NCI-H748 treated with DMSO at 0.1 percent for 48 hours (cell line): ENCODE measurements at places on chromosomes 7 and 10.
A peak's percentile ranks its signal among the peaks of the same experiment; 100 is the strongest.

DNA sequence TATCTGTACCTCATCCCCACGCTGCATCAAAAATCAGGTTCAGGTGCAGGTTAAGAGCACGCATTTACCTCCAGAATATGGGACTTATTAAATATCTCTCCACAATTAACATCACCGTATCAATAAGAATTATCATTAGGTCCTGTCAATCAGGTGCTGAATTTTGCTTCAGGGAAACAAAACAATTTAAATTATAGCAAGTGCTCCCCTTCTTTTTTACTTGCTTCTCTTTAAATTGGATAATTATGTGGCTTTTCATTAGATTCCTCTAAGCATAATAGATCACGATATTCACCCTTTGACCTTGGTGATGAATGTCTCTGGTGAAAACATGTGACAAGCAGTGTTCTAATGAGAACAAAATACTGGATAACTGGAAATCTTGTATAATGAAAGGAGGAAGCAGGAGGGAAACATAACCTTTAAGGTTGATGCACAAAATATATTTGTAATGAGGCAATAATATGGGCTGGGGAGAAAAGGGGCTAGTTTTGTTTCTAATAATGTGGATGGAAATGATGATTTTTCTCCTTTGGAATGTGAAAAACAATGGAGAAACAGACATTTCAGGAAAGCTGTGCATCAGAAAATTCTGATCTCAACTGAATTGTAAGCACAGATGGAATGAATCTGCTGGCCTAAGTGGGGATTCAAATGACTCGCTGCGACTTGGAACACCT is 166.9 kb downstream of the SNX10 start:
- no peak for DNase-seq

DNA sequence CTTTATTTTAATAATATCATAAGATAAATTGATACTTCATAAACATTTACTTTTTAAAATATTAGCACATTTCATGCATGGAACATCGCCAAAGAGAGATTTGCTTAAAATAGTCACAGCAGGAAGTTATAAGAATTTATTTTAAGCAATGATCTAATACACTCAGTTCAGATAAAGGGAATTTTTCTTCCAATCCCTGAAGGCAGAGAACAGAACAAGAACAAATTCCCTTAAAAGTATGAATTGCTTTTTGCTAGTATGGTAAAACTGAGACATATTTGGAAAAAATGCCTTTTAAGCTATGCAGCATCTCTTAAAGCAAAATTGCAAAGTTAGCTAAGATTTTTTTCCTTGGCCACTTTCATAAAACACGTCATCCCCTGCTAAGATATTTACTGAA is 91.0 kb downstream of the SEMA3D start:
- DNase-seq: no peak

GRCh38 chr7:14805105-14805719 is 97.3 kb downstream of the DGKB start:
- no peak for DNase-seq

DNA sequence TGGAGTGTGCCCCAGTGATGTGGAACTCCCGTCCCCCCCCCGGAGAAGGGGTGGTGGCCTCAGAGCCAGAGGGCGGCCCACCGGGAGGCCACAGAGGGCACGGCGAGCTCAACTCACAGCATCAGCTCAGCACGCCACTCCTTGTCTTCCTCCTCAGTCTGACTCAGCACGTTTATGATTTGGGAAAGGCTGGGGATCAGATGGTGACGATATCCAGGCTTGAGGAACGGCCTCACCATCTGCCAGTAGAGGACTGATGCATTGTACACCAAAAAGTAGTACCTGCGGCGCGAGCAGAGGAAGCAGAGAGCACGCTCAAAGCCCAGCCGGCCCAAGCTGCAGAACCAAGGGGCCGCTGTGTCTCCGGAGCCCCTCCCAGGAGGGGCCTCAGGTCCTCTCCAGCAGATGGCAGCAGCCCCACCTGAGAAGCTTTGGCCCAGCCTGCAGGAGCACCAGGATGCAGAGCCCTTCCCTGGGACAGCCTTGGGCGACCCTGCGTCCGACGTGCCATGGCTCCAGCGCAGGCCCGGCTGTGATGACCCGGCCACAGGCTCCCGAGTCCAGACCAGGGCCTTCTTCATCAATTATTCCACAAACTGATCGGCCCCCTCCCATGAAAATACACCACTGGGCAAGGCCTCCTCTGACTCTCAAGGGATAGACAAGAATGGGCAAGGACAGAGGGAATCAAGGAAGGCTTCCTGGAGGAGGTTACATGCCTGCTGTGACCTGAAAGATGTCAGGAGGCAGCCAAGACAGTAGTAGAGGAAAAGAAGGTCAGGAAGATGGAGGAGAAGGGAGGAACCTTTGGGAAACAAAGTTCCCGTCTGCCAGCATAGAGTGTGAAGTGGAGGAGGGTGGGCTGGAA is 3.7 kb downstream of the CFAP46 start:
- DNase-seq: no peak

DNA sequence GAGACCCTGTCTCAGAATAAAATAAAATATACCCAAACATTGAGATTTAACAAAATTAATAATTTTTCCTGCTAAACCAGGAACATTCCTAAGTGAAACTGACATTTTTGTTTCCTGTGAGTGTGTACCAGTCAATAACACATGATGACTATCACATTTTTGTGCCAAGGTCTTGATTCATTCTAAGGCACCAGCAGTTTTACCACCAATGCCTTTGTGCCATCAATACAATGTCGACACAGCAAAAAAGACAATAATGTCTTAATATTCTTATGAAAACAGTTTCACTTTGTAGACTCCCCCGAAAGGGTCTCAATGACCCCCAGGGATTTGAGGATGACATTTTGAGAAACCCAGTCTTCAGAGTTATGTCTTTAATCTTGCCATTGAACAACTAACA is 7.2 kb upstream of the CADPS2 start:
- DNase-seq: no peak

- peak; percentile 78 for DNase-seq
Observed at GRCh38 chr7:68770649-68771048, 827.6 kb upstream of the AUTS2 start.

GRCh38 chr7:134605978-134606923 is 40.4 kb upstream of the BPGM start:
- DNase-seq: peak; percentile 45

DNA sequence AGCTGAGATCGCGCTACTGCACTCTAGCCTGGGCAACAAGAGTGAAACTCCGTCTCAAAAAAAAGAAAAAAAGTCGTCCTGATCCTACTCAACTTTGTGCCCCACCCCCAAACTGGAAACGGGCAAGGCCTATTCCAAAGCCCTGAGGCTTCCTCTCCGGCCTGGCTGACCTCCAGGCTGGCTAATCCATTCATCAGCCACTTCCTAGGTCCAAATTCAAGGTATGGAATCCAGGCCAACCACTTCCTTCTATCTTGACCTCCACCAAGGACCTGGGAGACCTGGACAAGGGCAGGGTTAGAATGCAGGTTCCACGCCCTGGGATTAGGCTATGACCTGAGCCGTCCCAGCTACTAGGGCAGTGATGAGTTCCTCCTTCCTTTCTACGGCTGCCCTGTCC is 20.4 kb upstream of the EIF4H start:
- no peak for DNase-seq

DNA sequence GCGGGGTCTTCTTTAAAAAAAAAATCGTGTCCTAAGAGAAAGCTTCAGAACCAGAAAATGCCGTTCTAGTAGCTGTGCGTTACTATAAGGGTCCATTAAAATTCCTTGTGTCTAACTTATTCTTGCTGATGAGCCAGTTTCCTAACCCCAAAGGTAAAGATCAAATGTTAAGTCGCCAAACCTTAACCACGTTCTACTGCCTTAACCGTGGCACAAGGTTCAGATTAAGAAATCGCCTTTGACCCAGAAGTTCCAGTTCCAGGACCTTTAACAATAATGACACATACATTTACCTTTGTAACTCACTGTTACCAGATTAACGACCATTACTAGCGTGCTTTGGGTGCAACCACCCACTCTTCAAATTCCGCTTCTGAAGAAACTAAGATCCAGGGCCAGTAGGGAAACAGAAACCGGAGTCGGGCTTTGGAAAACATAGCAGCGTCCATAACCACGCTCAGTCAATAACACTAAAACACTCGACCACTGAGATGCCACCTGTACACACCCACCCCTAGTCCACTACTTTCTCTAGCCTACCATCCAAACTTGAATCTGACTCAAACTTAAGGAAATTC is 620 bp downstream of the BET1 start:
- no peak for DNase-seq

DNA sequence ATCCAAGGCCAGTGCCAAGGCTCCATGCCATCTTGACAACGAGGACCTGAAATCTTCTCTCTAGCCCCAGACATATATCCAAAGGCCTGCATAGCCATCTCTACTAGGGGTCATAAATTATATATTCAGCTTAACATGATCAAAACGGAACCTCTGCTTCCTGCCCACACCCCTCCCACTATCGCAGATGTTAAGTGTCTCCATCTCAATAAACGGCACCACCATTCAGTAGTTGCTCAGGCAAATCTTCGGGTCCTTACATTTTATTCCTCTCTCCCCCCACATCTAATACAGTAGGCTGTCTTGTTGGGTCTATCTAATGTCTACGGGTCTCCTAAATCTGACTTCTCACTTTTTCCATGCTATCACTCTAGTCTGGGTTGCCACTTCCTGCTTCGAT is 201.1 kb upstream of the PLXNA4 start:
- DNase-seq: no peak

DNA sequence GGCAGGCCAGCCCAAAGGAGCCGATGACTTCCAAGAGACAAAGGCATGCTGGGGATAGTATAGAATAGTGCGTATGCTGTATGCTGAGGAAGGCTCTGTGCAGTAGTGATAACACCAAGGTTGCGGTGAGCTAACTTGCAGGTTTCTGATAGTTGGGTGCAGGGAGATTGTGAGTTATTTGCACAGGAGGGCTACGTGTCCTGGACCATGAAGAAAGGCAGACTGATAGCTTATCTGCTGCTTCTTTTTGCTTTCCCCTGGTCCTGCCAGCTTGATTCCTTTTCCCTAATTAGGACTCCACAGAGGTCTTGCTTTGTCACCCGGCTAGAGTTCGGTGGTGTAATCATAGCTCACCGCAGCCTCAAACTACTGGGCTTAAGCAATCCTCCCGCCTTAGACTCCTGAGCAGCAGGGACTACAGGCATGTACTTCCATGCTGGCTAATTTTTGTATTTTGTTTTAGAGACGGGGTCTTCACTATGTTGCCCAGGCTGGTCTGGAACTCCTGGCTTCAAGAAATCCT is 43.9 kb upstream of the ARHGAP12 start:
- no peak for DNase-seq

GRCh38 chr7:41731493-41732435 is 28.9 kb upstream of the INHBA start:
- DNase-seq: no peak

- DNase-seq: no peak
Observed at GRCh38 chr7:37107047-37107750, 341.5 kb downstream of the ELMO1 start.

DNA sequence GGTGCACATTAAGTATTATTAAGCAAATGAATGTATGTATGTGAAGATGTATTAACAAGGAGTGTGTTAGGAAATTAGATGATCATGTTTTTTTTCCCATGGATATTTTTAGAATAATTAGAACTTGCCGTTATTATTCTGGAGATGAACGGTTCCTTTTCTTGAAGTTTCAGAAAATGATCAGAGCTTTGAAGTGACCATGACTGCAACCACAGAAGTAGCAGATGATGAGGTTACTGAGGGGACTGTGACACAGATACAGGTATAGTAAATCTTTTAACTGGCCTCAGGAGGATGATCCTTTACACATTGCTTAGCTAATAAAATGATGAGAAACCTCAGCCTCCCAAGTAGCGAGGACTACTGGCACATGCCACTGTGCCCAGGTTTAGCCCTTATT is 18.6 kb downstream of the DMTF1 start:
- DNase-seq: no peak
